ENCODE measurements at places on chromosomes 6 and 20. TPM values are rescaled to one million over a fixed set of nuclear protein-coding genes. Genes with fewer than 3 reads are reported as not detected.

Gene CRISP3
- total RNA-seq, result not detected

- DNase-seq, result no peak
Measured at GRCh38 chr6:22558288-22558882, 11.0 kb upstream of the HDGFL1 start.

Gene PTGIS
- total RNA-seq, result 1.8 TPM

Gene KCNB1
- not detected for total RNA-seq

Gene DYNLT1
- total RNA-seq, result 127 TPM

DNA sequence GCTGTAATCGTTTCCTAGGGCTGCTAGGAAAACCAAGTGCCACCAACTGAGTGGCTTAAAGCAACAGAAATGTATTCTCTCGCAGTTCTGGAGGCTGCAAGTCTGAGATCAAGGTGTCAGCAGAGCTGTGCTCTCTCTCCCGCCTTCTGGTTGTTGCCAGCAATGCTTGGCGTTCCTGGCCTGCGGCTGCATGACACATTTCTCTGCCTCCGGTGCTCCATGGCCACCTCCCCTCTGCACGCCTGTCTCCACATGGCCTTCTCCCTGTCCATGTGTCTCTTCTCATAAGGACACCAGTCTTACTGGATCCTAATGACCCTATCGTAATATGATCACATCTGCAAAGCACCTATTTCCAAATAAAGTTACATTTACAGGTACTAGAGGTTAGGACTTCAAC lies 91.7 kb upstream of the AKAP12 start:
- DNase-seq, result no peak

DNA sequence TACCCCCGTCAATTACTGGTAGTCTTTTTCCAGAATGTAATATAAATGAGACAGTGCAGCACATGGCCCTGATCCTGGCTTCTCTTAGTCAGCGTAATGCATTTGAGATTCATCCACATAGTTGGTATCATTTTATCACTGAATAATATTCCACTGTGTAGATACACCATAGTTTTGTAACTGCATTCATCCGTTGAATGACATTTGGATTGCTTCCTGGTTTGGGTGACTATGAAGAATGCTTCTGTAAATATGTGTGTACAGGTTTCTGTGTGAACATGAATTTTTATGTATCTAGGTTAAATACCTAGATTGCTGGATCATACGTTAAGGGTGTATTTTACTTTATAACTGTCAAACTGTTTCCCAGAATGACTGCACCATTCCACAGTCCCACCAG lies 62.6 kb upstream of the STMND1 start:
- DNase-seq, result no peak

DNA sequence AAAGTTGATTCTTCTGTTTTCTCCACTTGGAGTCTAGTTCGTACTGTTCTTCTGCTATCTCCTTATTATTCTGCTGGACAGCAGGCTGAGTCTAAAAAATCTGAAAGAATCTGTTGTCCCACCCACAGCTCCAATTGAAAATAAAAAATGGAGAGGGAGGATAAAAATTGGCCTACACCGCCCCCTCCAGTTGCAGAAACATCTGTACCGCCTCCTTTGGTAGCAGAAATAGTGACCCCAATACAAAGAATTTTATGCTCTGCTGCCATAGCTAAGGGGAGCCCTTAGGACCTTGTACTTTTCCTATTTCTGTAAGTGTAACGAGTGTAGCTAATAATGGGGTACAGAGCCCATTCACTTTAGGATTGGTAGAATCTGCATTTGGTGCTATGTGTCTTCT lies 4.9 kb upstream of the FKBP1A start:
- no peak for DNase-seq

GRCh38 chr20:14055127-14055742 lies 59.9 kb downstream of the MACROD2 start:
- DNase-seq, result peak; percentile 7

- DNase-seq, result peak; percentile 81
Measured at GRCh38 chr6:11172501-11173327, 59.8 kb downstream of the NEDD9 start.

Gene FAM162B
- not detected for total RNA-seq

Gene E2F3
- total RNA-seq, result 17.5 TPM

Gene DHX16
- total RNA-seq, result 43.0 TPM

DNA sequence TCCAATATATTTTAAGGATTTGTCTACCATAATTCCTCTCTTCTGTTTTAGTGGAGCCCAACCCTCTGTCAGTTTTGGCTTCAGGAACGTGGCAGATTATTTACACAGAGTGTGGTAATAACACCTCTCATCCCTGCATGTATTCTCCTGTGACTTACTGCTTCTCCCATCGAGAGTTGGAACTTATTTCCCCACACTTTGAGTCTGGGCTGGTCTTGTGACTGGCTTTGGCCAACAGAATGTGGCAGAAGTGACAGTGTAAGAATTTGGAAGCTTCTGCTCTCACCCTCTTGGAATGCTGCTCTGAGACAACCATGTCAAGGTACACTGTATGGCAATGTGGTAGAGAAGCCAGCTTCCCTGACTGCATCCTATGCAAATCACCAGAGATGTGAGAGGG lies 407.7 kb downstream of the EPM2A start:
- DNase-seq, result no peak

GRCh38 chr6:4384656-4385055 lies 249.3 kb upstream of the ECI2 start:
- no peak for DNase-seq

DNA sequence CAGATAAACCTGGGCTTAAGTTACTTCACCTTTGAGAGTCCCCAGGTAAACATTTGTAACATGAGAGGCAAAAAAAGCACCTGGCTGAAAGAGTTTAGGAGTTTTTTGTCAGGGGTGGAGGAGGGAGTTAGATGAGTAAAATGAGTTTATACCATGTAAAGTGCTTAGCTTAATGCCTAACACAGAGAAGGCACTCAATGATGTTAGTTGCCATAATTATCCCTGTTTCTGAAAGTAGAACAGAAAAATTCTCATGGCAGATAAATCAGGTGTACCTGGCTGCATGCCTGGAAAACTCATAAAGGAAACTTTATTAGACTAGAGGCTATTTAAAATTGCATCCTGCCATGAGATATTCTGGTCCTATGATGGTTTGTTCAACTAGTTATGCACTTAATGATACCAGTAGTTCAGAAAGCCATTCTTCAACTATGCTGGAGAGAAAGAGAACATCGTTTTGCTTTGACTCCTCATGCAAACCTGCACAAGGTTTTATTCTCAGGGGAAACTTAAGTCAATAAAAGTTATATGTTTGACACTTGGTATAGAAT lies 40.4 kb downstream of the FBXO5 start:
- no peak for DNase-seq

Gene PI16
- total RNA-seq, result 0.14 TPM

Gene TMC2
- total RNA-seq, result not detected

DNA sequence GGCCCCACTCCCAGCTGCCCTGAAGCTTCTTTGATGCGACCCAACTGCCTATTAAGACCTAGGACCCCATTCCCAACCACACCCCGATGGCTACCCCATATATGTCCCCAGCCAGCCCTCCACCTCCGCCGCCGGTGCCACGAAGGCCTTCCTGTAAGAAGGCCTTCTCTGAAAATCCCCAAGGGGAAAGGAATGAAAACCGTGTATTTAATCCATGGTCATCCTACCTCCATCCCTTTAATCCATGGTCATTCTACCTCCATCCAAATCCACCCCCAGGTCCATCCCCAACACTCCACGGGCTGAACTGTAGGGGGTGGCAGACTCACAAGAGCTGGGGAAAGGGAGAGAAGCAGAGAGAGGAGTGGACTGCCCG lies 545 bp upstream of the VSX1 start:
- DNase-seq, result no peak

- no peak for DNase-seq
Measured at GRCh38 chr6:130670142-130670541, 157.1 kb upstream of the SMLR1 start.

DNA sequence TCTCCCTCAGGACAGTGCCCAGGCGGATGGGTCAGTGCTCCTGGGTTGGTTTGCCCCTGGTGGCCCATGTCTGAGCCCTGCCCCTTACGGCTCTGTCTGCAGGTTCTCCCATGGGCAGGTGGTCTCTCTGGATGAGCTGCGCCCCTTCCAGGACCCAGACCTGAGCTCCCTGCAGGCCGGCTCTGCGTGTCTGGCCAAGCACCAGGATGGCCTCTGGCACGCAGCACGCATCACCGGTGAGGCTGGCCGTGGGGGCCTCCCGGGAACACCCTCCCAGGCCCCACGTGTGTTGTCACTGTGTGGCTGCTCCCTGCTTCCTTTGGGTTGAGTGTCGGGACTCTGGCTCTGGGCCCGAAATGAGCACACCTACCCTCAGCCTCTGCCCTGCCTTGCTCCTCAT lies 3.3 kb upstream of the LIME1 start:
- no peak for DNase-seq

- DNase-seq, result no peak
Measured at GRCh38 chr6:6466967-6467761, 121.4 kb upstream of the LY86 start.

GRCh38 chr6:43295456-43295855 lies 2.6 kb upstream of the SLC22A7 start:
- DNase-seq, result no peak

GRCh38 chr6:152943260-152943897 lies 39.5 kb downstream of the FBXO5 start:
- DNase-seq, result no peak

DNA sequence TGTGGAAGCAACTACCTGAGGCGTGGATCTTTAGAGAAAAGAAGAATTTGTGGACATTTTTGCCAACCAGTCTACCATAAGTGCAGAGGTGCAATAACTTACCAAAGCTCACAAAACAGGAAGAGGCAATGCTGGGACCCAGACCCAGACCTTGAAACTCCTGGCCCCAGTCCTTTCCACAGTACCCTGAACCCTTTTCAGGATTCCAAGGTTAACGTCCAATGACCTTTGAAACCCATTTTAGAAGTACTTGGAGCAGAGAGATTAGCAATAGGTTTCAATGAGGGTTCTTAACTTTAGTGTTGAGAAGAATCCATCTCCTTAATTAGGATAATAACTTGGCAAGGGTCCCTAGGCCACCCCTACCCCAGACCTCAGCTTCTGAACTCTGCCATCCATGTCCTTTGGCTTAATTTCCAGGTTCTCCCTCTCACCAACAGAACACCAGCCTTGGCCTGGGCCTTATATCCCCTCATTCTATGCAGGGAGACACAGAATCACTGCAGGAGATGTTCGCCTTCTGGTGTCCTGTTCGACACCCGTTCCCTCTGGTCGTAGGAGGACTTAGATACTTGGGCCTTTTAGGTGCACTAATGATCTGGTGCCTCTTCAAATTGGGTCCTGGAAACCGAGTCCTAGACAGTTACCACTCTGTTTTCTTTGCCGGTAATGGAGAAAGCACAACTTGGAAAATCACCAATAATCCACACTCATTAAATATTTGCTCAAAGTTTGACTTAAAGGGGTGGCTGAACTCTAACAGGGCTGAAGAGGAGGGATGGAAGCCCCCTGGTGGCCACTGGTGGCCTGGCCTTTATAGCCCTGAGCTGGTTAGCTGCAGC lies 40.6 kb downstream of the ISM1 start:
- DNase-seq, result peak; percentile 69

Gene NKAIN2
- total RNA-seq, result not detected

DNA sequence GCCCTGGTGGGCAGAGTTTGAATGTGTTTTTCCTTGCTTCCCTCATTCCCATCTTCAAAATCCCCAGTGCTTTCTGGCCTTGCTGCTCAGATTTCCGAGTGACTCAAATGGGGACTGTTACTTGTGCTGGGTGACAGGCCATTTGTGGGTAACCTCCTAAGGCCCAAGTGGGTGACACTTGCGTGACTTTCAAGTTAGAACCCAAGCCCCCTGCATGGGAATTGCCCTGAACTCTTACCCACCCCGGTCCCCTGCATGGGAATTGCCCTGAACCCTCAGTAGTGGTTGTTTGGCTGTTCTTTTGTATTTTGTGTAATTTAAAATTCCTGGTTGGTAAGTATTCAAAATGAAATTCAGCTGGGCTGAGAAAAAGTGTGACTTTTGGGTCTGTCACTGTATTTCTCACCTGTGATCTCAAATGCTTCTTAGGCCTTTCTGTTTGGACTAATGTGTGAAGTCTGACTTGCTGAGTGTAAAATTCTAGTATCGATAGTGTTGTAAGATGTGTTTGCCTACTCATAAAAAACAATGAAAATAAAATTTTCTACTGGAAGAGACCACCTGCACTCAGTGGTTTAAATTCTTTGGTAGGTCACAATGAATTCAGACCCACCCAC lies 12.4 kb upstream of the RBM38 start:
- DNase-seq, result no peak

DNA sequence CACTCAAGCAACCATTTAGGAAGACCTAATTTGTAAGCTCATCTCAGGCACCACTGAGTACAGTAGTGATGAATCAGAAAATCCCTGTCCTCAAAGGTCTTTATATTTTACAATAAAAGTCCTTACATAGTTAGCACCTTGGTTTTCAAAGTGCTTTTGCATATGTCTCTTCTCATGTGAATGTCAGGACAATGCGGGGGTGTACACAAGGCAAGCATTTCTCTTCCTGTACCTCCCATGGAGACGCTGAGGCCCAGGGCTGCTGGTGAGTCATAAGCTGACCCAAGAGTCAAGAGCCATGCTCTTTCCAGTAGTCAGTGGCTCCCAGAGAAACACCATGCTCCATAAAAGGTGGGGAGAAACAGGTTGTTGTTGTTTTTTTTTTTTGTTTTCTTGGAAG lies 174.0 kb downstream of the GJA10 start:
- DNase-seq, result peak; percentile 46

Gene MUC21
- total RNA-seq, result not detected

DNA sequence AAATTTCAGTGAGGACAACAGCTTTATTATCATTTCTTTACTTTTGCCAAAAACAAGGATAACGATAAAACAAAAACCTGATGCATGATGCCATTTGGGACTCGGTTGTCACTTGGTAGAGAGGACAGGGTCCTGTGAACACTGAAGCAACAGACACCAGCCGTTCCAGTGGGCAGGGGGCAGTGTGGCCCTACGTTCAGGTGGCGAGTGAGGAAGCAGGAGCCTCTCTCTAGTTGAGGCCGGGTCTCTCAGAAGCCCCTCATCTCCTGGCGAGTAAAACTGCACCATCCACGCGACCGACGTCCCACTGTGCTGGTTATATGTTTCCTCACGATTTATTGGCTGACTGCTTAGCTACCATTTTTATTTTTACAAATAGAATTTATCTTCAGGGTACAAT lies 231.6 kb downstream of the THBS2 start:
- no peak for DNase-seq

Gene C6orf163
- total RNA-seq, result 2.7 TPM

GRCh38 chr6:40322336-40322735 lies 264.8 kb downstream of the LRFN2 start:
- no peak for DNase-seq

GRCh38 chr6:111803371-111803770 lies 69.9 kb downstream of the FYN start:
- DNase-seq, result no peak

DNA sequence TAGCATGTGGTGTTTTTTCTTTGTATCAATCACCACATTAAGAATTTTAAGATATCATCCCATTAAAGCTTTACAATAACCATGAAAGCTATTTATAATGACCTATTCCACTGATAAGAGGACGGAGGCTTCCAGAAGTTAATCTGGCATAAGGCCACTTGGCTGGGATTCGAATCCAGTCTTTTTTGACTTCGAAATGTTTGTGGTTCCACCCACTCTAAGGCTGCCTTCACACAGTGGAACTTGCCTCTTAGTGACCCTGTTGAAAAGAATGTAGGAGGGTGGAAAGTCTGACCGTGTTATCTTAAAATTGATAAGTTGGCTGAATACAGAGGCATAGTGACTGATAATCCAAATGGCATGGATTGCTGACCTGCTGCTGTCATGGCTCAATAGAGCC lies 959.7 kb downstream of the KIF16B start:
- DNase-seq, result no peak
